ENCODE measurements at places on chromosomes 6 and 20. TPM values are rescaled to one million over a fixed set of nuclear protein-coding genes. Genes with fewer than 3 reads are reported as not detected.

The EYS gene
- polyA plus RNA-seq: 0.56 TPM

The OTOR gene
- polyA plus RNA-seq: 0.06 TPM

DNA sequence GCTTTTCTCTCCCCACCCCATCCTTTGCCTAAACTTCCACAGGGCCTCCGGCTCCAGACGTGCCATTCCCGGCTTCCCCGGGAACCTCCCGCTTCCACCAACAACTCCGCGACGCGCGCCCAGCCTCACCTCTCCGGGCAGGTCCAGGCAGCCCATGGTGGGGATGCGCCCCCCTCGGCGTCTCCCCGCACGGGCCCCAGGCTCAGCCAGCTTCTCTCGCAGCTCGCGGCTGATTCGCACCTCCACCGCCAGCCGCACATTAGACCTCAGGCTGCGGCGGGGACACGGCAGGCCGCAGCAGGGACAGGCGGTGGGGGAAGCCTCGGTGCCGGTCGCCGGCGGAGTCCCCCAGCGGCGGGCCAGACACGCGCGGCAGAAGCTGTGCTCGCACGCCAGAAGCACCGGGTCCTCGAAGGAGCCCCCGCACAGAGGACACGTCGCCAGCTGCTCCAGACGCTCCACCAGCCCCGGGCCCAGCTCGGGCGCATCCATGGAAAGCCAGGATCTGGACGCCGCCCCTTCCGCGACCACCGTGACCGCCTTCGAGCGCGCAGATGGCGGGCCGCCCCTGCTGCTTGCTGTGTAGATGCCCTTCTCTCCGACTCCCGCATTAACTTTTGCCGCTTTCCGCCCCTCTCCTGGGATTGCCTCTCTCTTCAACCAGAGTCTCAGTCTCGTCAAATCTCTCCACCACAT lies at the start of gene RNF39:
RNF39 (minus strand) TSS at position 676 of the 696 bp plus-strand sequence; CDS start at position 492, 184 bp downstream.
- no peak for DNase-seq

DNA sequence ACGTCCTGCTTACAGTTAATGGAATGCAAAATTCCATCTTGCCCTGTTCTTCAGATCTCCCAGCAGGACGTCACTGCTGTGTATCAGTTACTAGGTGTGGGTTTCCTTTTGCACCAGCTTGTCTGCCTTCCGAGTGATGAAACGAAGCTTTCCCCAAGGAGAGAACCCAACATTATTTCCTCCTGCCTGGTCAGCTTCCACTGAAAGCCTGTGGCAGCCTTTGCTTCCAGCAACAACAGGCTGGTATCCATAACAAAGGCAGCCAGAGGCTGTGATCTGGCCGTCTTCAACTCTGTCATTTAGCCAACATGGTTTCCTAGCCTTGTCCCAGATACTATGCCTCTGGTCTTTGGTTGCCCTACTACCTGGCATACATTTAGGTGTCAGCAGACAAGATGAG lies 78.9 kb upstream of the HEY2 start:
- DNase-seq: no peak

DNA sequence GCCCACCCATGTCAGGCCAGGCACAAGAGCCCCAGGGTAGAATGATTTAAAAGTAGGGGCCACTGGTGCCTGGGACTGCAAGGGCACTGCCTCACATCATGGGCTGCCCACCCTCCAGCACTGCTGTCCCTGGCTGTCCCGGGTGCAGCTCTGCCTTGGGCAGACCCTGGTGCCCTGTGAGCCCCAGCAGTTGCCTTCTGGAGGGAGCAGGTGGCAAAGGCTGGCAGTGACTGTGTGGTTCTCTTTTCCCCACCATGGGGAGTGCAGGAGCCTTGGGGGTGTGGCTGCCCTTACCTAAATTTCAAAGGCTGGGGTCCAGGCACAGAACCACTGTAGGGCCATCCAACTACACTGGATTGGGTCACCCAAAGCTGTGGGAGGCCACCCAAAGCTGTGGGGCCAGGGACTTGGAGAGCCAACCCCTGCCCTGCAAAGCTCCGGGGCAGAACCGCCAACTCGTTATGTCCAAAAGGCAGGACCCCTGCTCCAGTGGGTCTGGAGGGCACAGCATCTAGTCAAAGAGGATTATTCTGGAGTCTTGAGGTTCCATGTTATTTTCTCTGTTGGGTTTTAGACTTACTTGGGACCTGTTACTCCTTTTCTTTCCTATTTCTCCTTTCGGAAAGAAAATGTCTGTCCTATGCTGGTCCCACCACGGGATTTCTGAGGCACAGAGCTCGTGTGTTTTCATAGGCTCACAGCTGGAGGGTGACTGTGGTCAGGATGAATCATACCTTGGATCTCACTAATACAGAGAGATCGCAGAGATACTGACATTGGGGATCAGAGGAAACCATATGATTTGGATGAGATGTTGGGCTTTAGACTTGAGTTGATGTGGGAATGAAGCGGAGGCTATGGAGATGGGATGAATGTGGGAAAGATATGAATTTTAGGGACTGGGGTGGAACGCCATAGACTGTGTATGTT lies 65.3 kb downstream of the RAMACL start:
- no peak for DNase-seq

DNA sequence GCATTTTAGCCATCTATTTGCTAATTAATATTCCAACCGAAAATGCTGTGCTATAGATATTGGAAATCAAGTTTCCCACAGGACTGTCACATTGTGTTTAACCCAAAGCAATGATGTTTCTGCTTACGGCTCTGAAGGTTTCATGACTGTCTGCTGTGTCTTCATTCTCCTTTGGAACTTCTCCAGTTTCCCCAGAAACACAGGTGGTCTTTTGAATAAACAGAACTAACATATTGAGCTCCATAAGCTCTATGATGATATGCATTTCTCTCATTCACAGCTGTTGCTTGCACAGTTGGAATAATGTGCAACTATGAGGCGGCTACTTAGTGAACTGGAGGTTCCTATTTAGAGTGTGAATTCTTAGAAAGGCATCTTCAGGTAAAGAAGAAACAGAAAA lies 266.0 kb upstream of the ID4 start:
- no peak for DNase-seq

- no peak for DNase-seq
Observed at GRCh38 chr20:8216375-8217200, 84.5 kb downstream of the PLCB1 start.

DNA sequence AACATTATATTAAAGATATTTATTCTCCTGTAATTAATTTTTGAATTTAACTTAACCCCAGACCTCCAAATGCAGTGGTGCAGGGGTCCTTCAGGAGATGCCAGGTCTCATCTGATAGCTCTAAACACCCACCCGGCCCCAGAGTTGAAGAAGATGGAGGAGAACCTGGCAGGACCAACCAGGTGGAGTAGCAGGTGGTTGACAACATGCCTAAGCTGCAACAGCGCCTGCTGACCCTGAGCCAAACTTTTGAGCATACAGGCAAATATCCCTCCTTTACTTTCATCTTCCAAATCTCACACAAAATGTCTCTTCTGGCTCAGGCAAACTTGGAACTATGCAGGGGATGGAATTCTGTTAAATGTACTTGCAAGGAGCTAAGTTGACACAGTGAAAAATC lies 145.3 kb upstream of the TCF21 start:
- DNase-seq: no peak

GRCh38 chr6:148446681-148447080 lies 104.0 kb downstream of the SASH1 start:
- DNase-seq: no peak

GRCh38 chr6:84220809-84221409 lies 6.5 kb downstream of the CEP162 start:
- no peak for DNase-seq
